Activated CD4-positive, alpha-beta T cell treated with anti-CD3 and anti-CD28 coated beads, Interleukin-2, Interleukin-4, amounts not matched to agents 100 ng/mL and 50 ng/mL, durations not matched to agents 16 hours and 8 hours (primary cell): ENCODE measurements at places on chromosomes 6 and 20.

DNA sequence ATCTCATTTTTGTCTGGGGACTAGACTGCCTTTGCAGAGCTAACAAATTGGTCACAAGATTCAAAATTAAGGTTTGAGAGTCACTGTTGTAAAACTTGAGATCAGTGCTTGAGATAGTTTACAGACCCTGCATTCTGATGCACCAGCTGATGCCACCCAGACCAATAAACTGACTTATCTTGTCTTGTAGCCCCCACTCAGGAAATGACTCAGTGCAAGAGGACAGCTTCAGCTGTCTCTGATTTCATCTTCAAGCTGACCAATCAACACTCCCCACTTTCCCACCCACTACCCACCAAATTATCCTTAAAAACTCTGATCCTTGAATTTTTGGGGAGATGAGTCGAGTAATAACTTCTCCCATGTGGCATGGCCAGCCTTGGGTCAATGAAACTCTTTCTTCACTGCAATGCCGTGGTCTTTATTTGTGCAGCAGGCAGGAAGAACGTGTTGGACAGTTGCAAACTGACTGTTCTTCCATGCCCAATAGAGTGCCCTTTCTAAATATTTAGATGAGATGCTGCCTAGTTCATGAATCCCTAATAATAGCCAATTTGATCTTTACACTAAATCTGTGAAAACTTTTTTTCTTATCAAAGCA lies 48.3 kb upstream of the PROKR2 start:
- no peak for DNase-seq

- no peak for DNase-seq
These were observed 378.7 kb downstream of the RNGTT start for GRCh38 chr6:88584581-88585275.

DNA sequence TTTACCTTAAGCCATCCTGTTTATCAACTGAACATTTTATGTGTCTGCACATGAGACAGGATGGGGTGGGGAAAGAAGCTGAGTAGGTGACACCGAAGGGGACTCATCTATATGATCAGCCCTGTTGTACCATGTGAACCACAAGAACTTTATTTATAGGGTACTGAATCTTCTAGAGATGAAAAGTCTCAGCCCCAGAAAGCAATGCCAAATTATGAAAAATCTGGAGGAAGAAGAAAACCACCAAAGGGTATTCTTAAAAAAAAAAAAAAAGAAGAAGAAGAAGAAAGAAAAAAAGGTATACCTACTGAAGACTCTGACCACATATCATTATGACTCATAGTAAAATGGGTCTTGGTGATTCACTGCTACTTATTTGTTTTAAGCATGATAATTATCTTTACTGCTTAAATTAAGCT lies 39.8 kb upstream of the HBS1L start:
- DNase-seq, result peak; percentile 79

GRCh38 chr20:39825524-39825923 lies 863.4 kb downstream of the DHX35 start:
- no peak for DNase-seq

- DNase-seq, result no peak
These were observed 1.6 kb downstream of the SHPRH start for GRCh38 chr6:145962581-145962980.
